ENCODE measurements at places on chromosomes 6 and 20.
A peak's percentile ranks its signal among the peaks of the same experiment; 100 is the strongest.

DNA sequence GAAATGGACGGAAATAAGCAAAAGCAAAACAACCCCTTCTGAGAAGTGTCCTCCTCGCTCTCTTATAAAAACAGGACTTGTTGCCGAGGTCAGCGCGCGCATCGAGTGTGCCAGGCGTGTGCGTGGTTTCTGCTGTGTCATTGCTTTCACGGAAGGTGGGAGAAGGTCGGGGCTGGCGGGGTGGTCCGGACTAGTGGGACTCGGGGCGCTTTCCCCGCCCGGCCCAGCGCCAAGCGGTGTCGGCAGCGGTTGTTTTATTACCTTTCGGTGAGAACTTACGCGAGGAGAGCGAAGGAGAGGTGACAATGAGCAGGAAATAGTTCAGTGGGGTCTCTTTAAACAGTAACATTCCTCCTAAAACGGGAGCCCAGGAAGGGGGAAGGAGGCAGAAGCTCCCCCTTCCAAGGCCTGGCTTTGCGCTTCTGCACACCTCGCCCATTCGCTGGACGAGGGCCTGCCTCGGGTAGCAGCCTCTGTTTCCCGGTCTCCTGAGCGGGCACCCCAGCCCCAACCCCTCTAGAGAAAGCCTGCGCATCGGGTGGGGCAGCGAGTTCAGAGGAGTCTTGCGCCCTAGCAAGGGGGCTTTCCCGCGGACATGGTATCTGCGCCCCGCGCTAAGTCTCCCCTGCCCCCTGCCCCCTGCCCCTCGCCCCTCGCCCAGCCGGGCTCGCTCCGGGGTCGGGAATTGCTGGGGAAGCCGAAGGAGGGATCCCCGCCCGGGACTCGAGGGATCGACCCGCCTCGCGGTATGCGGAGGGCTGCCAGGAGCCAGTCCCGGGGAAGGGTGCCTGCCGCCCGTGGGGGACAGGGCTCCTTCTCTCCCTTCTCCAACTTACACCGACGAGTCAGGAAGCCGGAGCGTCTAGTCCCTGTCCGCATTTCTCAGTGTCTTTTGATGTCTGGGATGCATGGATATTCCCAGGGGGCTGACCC lies 1.2 kb upstream of the TBXT start:
- peak; percentile 2 for DNase-seq

DNA sequence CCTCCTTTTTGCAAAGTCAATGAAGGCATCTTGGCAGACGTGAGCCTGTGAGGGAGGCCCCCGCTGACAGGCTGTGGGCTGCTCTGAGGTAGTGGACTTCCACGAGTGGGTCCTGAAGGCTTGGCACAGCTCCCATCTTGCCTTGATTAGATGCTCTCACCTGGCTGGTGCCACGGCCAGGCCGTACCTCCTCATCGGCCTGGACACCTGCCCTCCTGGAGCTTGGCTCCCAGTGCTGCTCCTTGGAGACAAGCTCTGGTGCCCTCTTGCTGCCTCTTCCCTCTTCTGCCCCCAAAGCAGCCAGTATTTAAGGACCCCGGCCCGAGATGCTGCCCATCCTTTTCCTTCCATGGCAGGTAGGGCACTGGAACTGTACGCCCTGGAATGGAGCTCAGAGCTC lies 93.5 kb downstream of the ERMARD start:
- DNase-seq = no peak

DNA sequence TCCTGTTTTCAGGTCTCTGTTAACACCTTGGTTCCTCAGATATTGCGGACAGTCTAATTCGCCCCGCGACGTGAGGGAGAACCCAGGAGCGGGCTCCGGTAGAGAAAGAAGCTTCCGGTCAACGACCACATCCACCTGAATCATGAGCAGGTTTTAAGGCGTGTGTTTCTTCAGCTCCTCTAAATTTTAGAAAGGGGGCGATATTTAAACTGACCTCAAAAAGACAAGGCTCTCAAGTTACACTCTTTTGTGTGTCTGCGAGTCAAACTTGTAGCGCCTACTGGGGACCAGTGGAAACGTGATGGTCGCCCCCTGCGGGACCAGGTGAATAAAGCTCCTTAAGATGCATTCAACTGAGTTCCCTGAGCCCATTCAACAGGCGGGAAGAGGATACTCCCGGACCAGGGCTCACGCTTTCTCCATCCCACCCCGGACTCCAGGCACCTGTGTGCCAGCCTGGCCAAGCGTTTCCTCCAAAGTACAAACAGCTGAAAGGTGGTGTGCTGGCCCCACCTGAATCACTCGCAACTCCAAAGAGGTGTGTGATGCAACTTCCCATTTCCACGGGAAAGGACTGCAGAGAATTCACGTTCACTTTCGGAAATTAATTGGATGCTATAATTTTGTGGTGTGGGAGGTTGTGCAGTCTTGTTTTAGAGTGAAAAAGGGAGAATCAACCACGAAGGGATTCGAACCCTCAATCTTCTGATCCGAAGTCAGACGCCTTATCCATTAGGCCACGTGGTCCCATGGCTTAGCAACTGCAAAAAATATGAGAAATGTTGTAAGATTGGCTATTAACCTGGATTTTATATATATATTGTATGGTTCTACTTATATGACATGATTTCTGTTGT lies 17.0 kb downstream of the GPX5 start:
- peak; percentile 83 for DNase-seq

DNA sequence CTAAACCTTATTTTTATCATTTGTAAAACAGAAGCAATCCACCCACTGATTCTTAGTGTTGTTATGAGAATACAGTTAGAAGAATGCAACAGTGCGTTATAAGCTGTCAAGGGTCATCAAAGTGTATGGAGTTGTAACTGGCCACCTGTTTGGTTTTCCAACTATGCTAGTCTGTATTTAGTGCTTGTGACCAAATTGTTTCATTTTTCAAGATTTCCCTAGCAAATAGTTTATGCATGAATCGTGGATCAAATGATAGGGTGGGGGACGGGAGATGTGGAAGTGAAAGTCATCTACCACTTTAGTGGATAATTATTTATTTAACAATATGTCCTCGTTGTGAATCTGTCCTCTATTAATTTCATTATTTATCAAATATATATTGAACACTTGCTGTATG lies 175.4 kb upstream of the HDDC2 start:
- DNase-seq = no peak

GRCh38 chr6:17125407-17125806 lies 23.6 kb downstream of the STMND1 start:
- no peak for DNase-seq

GRCh38 chr6:170271771-170272314 lies 19.0 kb downstream of the DLL1 start:
- no peak for DNase-seq

- no peak for DNase-seq
These were observed 11.9 kb downstream of the CUL9 start for GRCh38 chr6:43193929-43194328.

DNA sequence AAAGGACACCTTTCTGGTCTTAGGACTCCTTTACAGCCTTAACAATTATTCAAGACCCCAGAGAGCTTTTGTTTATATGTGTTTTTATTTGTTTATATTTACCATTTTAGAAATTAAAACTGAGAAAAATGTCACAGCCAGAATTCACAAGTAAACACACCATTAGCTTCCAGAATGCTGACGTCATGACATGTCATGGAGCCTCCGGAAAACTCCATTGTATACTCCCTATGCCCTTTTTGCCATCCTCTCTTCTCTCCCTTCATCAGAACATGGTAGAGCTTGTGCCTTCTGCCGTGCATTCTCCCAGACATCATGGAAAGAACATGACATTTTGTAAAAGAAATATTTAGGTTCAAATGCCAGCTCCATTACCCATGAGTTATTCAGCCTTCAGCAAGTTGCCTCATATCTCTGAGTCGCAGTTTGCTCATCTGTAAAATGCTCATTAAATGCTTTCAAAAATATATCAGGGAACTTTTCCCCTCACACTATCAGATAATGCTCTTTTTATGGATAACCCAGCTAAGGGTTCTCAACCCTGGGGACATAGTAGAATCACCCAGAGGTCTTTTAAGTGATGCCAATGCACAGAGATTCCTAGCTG lies 27.8 kb downstream of the TNFAIP3 start:
- DNase-seq = peak; percentile 69

- DNase-seq = no peak
These were observed 39.6 kb downstream of the LAMA4 start for GRCh38 chr6:112214739-112215269.

DNA sequence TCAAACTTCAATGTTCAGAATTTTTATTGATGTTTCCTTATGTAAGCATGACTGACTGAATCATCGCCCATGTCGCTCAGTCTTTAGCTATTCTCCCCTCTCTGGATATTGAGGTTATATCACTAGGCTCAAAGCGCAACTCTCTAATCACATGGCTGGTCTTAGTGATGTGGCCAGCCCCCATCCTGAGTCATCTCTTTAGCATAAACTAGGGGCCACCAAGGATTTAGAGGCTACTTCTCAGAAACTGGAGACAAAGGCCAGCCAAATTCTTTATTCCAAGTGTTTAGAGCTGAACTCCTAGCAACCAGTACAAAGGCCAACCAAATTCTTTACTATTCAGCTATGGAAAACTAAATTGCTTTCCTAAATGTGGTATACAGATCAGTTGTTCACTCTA lies 61.4 kb downstream of the FAM135A start:
- no peak for DNase-seq

DNA sequence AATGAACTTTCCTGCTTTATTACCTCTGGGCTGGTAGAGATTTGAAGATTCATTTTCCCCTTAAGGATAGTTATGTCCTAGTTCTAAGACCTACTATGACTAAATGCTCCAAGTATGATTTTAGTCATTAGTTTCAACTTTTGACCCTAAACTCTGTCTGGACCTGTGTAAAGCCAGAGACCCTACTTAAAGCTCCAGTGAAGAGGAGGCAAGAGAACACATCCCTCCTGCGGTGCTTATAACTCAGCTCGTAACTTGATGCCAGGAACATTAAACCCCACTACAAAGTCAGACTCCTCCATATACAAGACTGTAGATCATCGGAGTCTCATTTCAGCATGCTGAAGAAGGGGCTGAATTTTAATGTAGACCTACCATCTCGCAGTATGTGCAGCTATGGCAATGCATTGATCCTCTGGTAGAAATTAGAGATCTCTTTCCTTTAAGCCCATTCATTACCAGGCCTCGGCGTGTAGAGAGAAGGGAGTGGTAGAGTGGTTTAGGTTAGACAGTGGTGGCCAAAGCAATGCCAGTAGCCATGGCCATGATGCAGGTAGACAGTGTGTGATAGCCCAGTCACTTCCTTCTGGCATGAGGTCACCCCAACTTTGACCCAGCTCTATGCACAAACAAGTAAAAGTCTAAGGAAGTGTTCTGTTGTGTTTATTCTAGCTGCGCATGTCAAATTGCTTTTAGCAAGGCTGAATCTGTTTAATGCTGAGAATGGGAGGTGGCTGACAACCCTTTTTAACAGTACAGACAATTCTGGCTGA lies 34.8 kb upstream of the MYB start:
- DNase-seq = peak; percentile 7

GRCh38 chr20:6888736-6889395 lies 121.4 kb downstream of the BMP2 start:
- no peak for DNase-seq

- peak; percentile 91 for DNase-seq
These were observed 559.6 kb downstream of the RFPL4B start for GRCh38 chr6:112906726-112907125.

DNA sequence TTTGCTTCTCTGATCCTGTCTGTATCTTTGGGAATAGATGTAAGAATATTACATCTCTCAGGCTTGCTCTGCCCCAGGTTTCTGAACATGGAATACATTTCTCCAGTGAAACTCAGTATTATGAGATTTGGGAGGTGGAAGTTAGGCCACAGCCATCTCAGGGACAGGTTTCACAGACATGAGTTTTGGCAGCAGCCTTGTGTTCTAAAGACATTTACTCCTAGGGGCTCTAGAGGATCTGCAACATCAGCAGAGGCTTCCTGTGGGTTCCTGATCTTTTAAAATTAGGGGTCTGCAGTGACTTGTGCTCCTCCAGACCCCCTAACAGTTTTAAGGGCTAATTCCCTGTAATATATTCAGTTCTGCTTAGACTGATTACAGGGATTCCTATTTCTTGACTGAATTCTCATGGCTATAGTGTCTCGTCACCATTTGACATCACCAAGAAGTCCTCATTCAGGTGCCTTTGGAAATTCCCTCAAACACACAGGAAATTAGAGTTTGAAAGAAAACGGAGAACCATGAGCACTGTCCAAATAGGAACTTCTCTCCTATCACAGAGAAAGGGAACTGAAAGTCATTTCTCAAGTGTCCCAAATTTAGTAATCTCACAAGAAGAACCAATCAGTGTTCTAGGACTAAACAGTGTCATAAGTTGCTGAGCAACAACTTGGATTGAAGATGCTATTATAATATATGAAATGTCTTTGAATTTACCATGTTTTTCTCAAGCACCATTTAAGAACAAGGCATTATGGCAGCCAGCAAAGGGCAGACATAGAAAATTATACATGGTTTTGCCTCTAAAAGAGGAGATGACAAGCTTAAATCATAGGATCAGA lies 2.5 kb upstream of the HLA-DRA start:
- DNase-seq = peak; percentile 24

GRCh38 chr6:330948-331347 lies 38.7 kb downstream of the DUSP22 start:
- no peak for DNase-seq

DNA sequence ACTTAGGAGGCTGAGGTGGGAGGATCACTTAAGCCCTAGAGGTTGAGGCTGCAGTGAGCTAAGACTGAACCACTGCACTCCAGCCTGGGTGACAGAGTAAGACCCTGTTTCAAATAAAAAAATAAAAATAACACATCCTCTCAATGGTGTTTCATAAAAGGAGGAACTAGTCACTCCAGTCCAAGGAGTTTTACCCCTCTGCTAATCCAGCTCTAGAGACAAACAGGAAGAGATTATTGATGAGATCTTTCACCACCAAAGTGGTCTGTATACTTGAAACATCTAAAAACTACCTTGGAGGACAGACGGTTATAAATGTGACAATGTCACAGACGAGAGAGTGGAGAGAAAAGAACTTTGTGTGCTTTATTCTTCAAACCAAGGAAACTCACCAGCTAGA lies 58.2 kb downstream of the PIGU start:
- DNase-seq = no peak

GRCh38 chr20:22268675-22269074 lies 315.7 kb downstream of the FOXA2 start:
- no peak for DNase-seq

GRCh38 chr6:2669067-2669700 lies 81.5 kb downstream of the MYLK4 start:
- no peak for DNase-seq

DNA sequence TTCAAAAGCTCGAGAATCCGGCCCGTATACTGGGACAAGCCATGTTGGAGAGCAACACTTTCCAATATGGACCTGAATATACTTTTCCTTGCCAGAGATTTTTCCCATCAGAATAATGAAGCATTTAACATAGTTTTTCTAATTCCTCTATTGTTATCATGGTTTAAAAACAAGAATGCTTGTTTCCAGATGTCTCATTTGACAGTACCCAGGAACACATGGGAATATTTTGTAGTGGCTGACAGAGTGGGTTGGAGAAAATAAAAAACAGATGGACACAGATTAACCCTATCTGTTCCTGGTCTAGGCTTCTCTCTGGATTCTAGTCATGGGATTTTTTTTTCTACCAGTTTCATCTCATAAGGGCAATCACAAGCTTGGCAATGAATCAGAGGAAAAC lies 164.8 kb upstream of the CEP162 start:
- DNase-seq = peak; percentile 34

GRCh38 chr20:57229490-57229889 lies 37.0 kb downstream of the BMP7 start:
- DNase-seq = no peak

GRCh38 chr6:2433711-2434110 lies 188.3 kb upstream of the GMDS start:
- DNase-seq = no peak

Measured in fibroblast of mammary gland (primary cell).